Stimulated activated CD8-positive, alpha-beta memory T cell treated with anti-CD3 and anti-CD28 coated beads, Interleukin-7, amount 100 ng/mL, for 1 hour (primary cell): ENCODE measurements at places on chromosomes 3 and 15.

DNA sequence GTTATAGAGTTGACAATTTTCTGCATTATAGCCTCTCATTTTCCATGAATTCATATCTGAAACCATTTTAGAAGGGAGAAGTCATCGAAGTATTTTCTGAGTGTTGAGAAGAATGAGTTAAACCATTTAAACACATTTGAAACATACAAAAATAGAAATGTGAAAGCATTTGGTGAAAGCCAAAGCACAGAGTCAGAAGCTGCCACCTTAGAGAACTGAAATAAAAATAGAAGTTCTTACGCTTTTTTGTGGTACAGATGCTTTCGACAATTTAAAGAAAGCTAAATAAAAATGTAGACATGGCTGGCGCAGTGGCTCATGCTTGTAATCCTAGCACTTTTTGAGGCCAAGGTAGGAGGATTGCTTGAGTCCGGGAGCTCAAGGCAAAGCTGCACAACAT lies 9.0 kb downstream of the FANCD2OS start:
- no peak for DNase-seq

GRCh38 chr3:177320765-177321247 lies 123.5 kb upstream of the TBL1XR1 start:
- no peak for DNase-seq

GRCh38 chr15:58483376-58483775 lies 51.6 kb downstream of the LIPC start:
- no peak for DNase-seq

GRCh38 chr3:64049832-64050231 lies 26.5 kb upstream of the PSMD6 start:
- DNase-seq, result no peak

DNA sequence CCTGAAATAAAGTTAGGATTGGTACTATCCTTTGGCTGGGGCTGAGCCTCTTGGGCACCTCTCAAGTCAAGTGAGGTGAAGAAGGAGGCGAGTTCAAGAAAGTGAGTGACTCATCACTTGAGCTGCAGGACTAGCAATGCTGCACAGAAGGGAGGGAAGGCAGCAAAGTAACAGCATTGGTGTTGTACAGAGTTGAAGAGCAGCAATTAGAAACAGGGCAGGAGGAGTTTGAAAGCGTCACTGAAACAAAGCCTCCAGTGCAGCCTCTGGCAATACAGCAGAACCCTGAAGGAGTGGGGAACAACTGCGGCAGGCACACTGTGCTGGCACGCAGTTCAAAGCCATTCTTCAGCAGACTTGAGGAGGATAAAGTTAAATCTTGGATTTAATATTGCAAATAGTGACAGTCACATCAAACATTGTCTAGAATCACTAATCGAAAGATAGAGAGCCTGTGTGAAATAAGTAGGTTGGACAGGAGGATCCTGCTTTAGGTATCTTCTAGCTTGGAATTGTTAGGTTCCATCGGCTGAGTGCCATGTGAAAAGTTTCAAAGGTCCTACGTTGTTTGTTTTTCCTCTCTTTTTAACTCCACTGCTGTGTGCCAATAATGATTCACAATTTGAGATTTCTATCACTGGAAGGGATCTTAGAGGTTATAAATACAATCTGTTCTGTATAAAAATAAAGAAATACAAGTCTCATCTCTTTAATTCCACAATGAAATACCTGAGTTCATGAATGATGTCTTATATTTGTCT lies 479.8 kb downstream of the NAALADL2 start:
- no peak for DNase-seq

- DNase-seq, result no peak
Observed at GRCh38 chr3:41701191-41701698, 260.7 kb downstream of the ULK4 start.

- DNase-seq, result no peak
Observed at GRCh38 chr3:52367891-52368880, 52.1 kb downstream of the DNAH1 start.

DNA sequence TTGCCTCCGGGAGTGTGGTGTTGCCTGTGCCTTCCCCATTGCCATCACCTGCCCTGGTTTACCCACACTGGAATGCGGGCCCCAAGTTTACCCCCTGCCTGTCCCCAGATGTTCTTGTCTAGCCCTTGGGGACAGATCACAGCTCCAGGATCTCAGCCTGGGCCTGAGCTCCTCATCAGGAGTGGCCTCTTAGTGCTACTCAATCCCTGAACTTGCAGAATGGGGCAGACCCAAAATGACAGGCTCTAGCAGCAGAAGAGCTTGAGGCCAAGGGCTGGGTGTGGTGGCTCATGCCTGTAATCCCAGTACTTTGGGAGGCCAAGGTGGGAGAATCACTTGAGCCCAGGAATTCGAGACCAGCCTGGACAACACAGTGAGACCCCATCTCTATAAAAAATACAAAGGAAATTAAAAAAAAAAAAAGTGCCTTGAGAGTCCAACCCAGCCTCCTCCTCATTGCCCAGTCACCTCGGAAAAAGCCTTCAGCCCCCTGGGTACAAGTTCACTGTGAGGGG lies 3.8 kb downstream of the CHAC1 start:
- DNase-seq, result no peak
